ENCODE measurements at places on chromosomes 2 and 18.

DNA sequence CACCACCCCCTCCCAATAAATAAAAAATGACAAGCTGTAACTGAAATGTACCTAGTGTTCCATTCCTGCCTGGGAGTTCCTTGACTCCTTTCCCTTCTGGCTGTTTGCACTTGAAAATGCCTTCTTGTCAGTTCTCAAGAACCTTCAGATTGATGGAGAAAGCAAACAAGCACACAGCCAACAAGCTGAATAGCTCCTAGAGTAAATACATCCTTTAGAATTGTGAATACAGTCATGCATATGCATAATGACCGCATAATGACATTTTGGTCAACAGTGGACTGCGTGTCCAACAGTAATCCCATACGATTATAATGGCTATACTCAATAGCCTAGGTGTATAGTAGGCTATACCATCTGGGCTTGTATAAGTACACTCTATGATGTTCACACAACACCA is 97.0 kb downstream of the LYPD6 start:
- DNase-seq = no peak

GRCh38 chr18:45777393-45777792 is 48.1 kb upstream of the SIGLEC15 start:
- DNase-seq = no peak

DNA sequence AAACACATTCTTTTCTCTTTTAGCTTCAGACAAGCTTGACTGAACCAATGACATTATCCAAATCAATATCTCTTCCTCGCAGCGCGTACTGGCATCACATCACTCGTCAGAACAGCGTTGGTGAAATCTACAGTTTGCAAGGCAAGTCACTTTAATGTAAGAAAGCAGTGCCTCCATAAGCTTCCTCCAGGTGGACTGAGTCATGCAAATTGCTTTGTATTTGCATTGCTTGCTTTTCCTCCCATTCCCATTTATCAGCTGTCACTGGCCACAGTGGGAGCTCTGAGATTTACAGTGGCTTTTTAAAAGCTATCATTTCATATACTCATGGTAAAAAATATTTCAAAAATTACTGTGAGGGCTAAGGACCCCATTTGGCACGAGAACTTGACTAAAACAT is 189.9 kb downstream of the CD226 start:
- no peak for DNase-seq

DNA sequence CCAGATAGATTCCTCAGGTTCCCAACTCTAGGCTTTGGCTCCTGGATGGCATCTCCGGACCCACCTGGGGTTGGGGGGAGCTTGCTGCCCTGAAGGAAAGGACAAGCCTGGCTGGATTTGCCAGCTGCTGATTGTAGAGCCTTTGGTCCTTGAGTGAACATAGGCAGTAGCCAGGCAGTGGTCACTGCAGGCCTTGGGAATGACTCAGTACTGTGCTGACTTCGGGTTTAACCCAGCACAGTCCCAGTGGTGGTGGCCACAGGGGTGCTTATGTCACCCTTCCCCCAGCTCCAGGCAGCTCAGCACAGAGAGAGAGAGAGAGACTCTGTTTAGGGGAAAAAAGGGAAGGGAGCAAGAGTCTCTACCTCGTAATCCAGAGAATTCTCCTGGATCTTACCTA is 27.7 kb upstream of the ACTR2 start:
- no peak for DNase-seq

- no peak for DNase-seq
Measured at GRCh38 chr2:179467111-179467510, 202.5 kb upstream of the SESTD1 start.

DNA sequence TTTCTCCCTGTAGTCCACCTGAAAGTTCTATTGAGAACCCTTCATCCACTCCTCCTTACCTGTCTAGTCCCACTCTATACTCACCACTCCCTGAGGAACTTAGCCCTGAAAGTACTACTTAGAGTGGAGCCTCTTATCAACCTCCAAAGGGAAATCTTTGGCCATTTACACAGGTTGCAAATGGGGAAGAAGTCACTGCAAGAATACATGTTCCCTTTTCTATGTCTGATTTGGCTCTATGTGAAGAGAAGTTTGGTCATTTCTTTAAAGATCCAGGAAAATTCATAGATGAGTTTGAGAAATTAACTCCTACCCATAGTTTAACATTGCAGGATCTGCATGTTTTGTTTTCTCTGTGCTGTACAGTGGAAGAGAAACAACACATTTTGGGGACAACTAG is 22.9 kb upstream of the MGAT4A start:
- DNase-seq = no peak
